Activated effector memory CD4-positive, alpha-beta T cell treated with Interleukin-2 at 50 U/mL for 16 hours (primary cell): ENCODE measurements at places on chromosomes 6 and 20.

- no peak for DNase-seq
Measured at GRCh38 chr6:70563530-70563929, 3.2 kb upstream of the SDHAF4 start.

- DNase-seq: no peak
Measured at GRCh38 chr6:77373955-77374354, 89.3 kb downstream of the HTR1B start.

GRCh38 chr6:11969092-11969491 is 43.0 kb upstream of the HIVEP1 start:
- no peak for DNase-seq

- no peak for DNase-seq
Measured at GRCh38 chr6:124123617-124124209, 320.0 kb downstream of the NKAIN2 start.

DNA sequence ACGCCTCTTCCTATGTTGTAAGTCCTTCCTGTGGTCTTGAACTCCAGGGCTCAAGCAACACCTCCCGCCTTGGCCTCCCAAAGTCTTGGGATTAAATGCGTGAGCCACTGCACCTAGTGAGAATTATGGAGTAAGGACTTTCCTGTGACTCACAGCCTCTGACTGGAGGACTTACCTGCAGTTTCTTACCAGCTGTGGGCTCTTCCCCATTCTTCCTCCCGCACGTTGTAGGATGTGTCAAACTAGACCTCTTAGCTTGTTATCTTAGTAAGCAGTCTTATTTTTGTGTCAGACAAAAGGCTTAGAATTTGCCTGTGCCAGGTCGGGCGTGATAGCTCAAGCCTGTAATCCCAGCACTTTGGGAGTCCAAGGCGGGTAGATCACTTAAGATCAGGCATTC is 30.9 kb downstream of the BAK1 start:
- DNase-seq: no peak
